ENCODE measurements at places on chromosomes 16 and 17.

- DNase-seq: no peak
These were observed 4.6 kb downstream of the PCYT2 start for GRCh38 chr17:81906476-81907218.

GRCh38 chr16:55737966-55738365, 82.2 kb downstream of the SLC6A2 start:
- DNase-seq: no peak

DNA sequence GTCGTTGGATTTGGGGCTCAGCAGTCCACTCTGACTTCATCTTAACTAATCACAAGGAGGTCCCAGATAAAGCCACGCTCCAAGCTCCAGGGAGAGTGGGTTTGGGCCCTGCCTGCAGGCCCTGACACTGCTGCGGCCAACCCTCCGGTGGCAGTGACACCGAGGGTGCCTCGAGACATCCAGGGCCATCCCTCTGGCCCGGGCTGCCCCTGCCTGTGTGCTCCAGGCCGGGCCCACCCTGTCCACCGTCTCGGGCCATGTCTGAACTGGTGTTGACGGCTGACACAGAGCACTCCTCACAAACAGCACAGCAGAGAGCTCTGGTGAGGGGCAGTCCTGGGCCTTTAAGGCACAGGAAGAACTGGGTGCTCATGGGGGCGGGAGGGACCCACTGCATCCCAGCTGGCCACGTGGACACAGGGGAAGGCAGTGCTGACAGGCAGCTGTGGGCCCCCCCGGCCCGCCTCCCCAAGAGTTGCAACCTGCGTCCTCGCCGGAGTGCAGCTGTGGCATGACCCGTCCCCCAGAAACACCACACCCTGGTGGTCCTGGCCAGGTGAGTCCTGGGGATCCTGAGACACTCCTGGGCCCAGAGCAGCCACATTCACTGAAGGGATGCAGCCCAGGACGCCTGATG, 80.0 kb downstream of the LMF1 start:
- DNase-seq: no peak

DNA sequence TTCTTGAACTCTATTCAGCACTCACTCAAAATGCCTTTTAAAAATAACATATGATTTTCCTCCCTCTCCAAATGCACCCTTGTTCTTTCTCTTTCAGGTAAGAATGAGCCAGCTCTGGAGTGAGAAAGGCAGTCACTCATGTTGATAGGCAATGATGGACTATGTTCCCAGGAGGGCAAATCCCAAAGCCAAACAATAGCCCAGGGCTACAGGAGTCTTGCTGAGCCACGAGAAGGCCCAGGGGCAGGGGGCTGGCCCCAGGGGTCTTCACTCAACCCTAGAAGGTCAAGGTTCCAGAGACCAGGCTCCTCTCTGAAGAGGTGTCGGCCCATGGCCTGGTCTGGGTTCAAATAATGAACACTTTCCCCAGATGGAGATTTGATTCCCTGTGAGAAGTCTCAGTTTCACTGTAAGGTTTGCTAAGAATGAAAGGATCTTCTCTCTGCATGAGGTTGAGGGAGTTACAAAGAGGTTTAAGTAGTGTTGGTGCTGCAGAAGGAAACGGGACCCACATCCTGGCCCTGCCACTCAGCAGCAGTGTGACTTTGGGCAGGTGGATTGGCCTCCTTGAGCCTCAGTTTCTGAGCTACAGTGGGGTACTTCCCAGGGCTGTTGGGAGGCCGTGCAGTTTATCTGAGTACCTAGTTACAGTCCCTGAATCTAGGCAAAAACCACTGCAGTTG, 49.0 kb downstream of the RTN4RL1 start:
- DNase-seq: no peak

DNA sequence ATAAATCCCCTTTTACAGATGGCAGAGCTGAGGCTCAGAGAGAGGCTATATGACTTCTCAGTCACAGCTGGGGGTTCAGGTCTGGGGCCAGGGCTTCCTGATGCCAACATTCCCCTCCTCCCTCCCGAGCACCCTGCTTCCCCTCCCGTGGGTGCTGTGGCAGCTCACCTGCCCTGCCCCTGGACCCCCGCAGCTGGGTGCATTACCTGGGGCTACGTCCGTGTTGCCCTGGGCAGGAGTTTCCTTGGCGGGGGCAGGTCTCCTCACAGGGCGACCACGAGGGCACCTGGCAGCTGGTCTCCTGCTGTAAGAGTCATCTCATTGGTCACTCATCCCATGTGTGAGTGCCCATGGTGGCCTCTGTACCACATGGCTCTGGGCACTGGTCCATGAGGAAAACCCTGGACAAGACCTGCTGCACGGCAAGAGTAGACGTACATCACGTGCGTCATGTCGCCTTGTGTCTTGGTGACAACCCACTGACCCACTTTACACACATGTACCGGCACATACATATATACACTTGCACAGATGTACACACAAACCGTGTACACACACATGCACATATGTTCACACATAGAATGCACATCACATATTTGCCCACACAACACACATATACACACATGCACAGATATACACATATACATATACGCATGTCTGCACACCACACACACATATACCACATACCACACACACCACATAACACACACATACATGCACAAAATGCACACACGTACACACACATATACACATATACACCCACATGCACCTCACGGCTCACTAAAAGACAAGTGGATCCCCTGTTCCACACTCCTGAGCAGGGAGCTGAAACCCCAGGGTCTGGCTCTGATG, 134.0 kb downstream of the FOXL1 start:
- DNase-seq: no peak

DNA sequence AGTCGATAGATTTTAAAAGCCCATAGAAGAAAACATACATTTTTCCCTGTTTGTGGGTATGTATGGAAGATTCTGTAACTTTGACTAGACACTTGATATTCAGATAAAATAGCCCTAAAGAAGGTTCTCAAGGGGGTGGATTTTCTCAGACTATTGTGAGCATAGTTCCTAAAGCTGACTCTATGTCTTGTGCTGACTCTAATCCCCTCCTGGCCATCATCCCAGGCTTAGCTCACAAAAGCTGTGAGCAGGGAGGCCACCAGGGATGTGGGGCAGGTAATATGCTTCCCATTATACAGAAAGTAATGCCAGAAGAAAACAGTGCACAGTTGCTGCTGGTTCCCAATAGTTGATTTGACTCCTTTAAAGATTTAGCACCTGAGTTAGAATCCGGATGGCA, 32.0 kb downstream of the CDH13 start:
- no peak for DNase-seq

DNA sequence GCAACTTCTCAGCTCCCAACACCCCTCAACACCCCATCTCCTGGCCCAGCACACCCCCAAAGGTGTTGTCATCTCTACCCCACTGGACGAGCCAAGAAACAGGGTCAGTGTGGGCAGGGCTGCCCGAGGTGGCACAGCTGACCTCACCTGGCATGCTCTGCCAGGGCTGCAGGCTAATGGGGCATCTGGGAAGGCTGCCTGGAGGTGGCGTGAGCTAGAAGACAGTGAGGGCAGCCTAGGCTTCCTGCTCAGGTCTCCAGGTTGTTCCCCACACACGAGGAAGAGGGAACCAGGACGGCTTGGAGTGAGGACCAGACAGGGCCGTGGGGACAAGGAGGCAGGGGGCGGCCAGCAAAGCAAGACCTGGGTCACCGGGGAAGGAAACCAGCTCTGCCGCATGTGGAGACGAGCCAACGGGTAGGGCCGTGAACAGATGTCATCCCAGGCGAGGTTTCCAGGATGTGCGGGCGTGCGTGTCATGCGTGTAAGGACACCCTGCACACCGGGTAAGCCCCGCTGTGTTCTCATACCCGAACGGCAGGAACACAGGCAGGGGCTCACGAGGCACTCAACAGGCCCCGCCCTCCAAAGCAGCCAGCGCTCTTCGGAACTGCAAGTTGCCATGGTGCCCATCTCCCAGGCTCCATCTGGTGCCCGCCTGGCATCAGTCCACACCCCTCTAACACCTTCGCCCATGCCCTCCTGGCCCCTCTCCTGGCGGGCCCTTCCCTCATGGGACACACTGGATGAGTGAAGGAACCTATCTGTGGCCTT, 29.6 kb upstream of the PVALEF start:
- DNase-seq: peak; percentile 38

GRCh38 chr17:80377798-80378197, 37.2 kb upstream of the ENDOV start:
- no peak for DNase-seq

DNA sequence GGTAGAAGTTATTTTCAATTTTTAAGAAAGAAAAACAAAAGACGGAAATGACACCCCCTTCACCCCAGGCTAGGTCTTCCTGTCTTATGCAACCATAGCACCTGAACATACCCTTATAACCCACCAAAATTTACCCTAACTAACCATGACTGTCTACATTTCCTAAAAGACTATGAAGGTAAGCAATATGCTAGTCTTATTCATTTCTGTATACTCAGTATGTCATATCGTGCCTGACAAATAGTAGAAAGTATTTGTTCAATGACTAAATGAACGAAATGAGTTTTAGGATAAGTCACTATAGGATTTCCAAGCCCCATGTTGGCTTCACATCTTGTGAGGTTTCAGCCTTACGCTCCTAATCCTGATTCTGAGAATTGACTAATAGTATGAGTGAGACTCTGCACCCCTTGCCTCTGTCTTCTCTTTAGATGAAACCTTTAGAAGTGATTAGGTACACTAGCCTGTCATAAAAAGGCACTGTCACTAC, 6.5 kb downstream of the ADAT1 start:
- no peak for DNase-seq

GRCh38 chr16:4517812-4518680, 20.5 kb downstream of the CDIP1 start:
- DNase-seq: peak; percentile 23

GRCh38 chr16:75727221-75727620, 931 bp upstream of the CPHXL start:
- DNase-seq: no peak

DNA sequence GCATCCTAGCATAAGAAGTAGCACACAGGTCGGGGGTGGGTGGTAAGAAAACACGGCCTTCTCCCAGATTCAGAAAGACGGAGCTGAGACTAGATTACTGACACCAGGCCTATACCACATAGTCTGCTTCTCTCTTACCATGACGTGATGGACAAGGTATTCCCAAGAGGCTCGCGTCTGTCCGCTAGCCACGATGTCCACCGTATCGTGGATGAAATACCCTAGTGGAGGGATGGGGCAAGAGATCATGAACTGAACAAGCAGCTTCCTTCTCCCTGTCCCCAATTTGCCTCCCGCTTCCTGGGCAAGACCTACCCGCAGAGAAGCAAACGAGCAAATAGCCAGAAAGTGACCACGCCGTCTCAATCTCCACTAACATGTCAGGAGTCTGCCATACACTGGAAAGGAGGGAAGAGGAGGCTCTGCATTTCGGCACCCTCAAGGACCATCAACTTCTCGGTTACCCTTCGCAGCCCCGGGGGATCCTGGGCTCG, 820 bp downstream of the TLCD1 start:
- no peak for DNase-seq

DNA sequence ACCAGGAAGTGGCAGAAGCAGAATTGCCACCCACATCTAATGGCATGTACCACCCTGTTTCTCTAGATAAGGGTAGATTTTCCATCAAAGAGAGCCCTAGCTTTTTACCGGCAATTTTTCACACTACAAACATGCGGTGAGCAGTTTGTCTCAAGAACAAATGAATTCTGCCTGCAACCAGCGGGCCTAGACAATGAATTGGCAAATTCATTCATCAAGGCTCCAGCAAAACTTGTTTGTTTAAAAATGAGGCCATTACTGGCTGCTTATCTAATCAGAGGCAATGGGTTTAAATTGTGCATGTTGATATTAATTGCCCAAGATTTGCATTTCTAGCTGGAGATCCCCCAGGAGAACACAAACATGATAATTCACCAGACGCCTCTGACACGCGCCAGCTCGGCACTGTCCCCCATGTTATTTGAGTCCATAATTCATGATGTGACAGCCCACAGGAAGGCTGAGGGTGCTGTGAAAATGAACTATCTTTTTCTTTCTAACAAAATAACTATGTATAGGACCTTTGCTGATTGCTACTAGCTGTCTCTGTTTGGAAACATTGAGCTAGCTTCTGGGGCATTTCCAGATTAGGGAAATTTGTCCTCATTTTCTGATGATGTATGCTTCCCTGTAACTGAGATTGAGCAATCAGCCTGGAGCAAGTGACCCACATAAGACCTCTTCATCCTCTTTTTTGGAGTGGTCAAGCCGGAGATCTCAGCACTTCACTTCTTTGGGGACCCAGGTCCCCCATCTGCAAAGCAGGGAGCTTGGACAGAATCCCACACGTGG, 80.8 kb downstream of the CNGB1 start:
- no peak for DNase-seq

GRCh38 chr16:6726621-6727020, 606.0 kb upstream of the RBFOX1 start:
- DNase-seq: no peak

DNA sequence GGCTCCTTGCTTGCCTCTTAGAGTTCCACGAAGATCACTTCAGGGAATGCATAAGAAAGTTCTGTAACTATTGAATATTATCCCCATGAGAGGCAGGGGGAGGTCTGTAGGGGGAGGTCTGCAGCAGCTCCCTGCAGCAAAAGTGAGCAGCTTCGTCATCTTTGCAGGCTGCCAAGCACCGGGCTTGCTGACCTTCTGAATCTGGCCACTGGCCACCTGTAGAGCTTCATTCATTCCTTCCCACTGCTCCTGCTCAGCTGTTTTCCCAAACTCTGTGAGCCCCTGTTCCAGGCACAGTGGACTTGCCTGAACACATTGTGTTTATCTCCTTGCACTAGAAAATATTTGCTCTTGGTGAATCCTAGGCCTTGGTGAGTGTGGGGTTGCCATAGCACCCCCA, 443.3 kb downstream of the HAPSTR1 start:
- no peak for DNase-seq

GRCh38 chr17:31807846-31808245, 51.2 kb downstream of the COPRS start:
- DNase-seq: no peak

GRCh38 chr16:80519189-80519588, 21.6 kb upstream of the DYNLRB2 start:
- DNase-seq: no peak

DNA sequence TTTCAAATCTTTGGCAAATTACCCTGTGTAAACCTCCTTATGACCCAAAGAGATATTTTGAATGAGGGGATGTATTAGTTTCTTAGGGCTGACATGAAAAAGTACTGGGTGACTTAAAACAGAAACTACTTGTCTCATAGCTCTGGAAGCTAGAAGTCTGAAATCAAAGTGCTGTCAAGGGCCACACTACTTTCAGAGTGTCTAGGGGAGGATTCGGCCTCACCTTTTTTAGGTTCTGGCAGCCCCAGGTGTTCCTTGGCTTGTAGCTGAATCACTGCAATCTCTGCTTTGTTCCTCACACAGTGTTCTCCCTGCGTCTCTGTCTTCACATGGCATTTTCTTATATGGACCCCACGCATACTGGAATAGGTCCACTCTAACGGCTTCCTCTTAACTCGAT, 322.2 kb downstream of the CDH13 start:
- no peak for DNase-seq

- no peak for DNase-seq
These were observed 1.2 kb downstream of the SRR start for GRCh38 chr17:2304931-2305330.

GRCh38 chr17:74125156-74125555, 78.3 kb upstream of the RPL38 start:
- DNase-seq: no peak

- no peak for DNase-seq
These were observed 3.2 kb downstream of the GJD3 start for GRCh38 chr17:40361063-40361924.

All from anterior cingulate cortex (tissue), 58 donors.